Glutamatergic neuron (in vitro differentiated cells): ENCODE measurements at places on chromosomes 5 and 9. TPM values are rescaled to one million over a fixed set of nuclear protein-coding genes. Genes with fewer than 3 reads are reported as not detected.

GRCh38 chr5:33936004-33936380, 194 bp upstream of the RXFP3 start:
- DNase-seq = peak; percentile 79
- H3K4me1 ChIP-seq = peaks cover 11% of the 10 kb centered on the region
- no peak overlapping the region for H3K27ac ChIP-seq

DNA sequence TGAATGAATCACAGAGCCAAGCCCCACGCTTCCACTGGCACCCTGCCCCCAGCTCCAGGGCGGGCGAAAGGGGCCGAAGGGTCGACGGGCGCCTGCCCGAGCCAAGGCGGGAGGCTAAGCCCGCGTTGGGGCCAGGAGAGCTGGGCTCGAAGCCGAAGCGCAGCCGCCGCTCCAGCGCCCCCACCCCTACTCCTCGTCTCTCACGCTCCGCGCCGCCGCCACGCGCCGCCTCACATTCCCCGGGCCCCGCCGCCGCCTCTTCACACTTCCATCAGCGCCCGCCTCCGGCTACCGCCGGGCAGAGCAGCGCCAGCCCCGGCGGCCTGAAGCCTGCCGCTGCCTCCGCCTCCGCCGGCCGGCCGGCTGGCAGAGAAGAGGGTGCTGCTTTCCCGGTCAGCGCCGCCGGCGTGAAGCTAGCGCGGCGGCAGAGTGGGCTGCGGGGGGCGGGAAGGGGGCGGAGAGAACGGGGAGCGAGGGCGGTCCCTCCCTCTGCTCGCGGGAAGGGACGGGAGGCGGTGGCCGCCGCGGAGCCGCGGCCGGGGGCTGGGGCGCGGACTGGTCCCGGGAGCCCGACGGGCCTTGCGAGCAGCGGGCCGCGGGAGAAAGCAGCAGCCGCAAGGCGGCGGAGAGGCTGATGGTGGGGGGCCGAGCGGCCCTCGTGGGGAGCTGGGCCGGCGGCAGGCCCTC, at the start of gene HOMER1:
Gene HOMER1, minus strand, starts transcription at position 431 of the 687 bp plus-strand sequence. CDS start 1,360 bp downstream, outside the sequence.
- peak within 1 kb of the TSS; percentile 97 for H3K4me3 ChIP-seq
- H3K4me1 ChIP-seq = peaks cover 20% of the 10 kb centered on the region
- peaks cover 4% of the 10 kb centered on the region for H3K27me3 ChIP-seq
- DNase-seq = peak; percentile 88

- H3K4me1 ChIP-seq = peaks cover 19% of the 10 kb centered on the region
- H3K36me3 ChIP-seq = peaks cover 6% of the 10 kb centered on the region
- H3K4me3 ChIP-seq = no peak overlapping the region
- DNase-seq = peak; percentile 15
- H3K27ac ChIP-seq = peak overlapping the region; percentile 57
These were observed 273.9 kb downstream of the GADD45G start for GRCh38 chr9:89878687-89879086.

DNA sequence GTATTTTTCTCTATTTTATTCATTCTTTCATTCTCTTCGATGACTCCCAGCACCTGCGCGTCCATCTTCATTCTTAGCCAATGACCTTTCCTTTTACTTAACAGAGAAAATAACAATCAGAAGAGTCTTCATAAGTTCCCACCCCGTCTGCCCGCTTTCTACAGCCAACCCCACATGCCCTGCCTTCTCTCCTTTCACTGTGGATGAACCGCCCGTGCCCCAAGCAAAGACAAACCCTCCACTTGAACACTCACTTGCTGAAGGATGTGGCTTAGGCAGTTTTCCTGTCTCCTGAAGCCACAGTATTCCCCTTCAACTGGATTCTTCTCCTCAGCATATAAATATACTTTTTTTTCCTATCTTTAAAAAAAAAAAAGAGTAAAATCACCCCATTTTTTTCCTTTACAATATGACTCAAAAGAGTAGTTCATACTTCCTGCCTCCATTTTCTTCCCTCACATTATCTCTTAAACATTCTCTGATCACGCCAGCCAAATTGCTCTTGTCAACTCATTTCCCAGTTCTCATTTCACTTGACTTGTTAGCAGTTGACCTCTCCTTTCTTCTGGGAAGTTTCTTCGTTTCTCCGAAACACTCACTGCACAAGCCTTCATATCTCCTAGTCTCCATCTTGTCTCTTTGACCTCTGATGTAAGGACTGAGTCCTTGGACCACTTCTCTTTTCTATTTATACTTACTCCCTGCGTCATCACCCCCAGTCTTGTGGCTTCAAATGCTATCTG, 11.1 kb downstream of the NIPSNAP3B start:
- H3K36me3 ChIP-seq = no peaks in the 10 kb centered on the region
- H3K27me3 ChIP-seq = peaks cover 4% of the 10 kb centered on the region
- DNase-seq = no peak
- H3K4me1 ChIP-seq = peaks cover 8% of the 10 kb centered on the region
- H3K27ac ChIP-seq = no peak overlapping the region

GRCh38 chr9:116287721-116288120, 134.1 kb downstream of the PAPPA start:
- no peak overlapping the region for H3K27ac ChIP-seq
- no peaks in the 10 kb centered on the region for H3K27me3 ChIP-seq
- peaks cover 13% of the 10 kb centered on the region for H3K4me1 ChIP-seq
- no peak overlapping the region for H3K4me3 ChIP-seq
- no peak for DNase-seq

DNA sequence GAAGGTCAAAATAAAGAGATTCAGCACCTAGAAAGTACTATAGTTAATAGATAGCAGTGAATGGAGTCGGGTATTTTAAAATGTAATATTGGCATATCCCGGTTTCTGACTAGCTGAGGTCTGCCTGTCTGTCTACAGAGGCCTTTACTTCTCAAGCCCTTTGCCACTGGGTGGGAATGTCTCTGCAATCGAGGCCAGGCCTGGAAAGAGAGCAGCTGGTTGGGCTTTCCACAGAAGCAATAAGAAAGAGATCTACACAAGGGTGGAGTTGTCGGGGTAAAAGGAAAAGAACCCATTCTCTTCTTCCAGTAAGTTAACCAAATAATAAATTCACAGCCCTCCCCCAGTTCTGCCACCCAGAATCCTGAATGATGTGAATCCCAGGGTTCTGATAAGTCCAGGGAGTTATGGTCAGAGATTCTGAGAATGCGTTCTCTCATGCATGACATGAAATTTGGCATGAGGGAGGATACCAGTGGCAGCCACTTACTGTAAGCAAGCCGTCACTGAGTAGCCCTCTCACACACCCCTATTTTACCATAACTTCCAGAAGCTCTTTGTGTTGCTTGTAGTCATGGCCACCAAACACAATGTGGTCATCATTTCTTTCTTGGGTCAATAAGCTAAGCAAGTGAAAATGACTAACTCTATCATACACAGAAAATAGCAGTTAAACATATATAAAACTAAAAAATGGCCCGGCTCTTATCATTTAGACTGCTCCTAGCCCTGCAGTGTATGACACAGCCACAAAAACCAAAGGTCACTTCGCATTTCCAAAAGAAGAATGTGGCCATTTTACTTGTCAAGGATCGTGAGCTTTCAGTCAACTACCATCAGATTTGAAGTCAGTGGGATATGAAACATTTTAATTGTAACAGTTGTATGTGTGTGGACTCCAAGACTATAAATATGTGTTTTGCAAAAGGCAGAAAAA, 185.0 kb downstream of the GLIS3 start:
- H3K27ac ChIP-seq = no peak overlapping the region
- H3K36me3 ChIP-seq = no peaks in the 10 kb centered on the region
- H3K4me3 ChIP-seq = no peak overlapping the region
- DNase-seq = no peak

- no peak overlapping the region for H3K27ac ChIP-seq
- peak; percentile 40 for DNase-seq
- H3K27me3 ChIP-seq = peaks cover 6% of the 10 kb centered on the region
- H3K4me3 ChIP-seq = no peak overlapping the region
These were observed 76.8 kb downstream of the CFAP77 start for GRCh38 chr9:132486706-132487350.

DNA sequence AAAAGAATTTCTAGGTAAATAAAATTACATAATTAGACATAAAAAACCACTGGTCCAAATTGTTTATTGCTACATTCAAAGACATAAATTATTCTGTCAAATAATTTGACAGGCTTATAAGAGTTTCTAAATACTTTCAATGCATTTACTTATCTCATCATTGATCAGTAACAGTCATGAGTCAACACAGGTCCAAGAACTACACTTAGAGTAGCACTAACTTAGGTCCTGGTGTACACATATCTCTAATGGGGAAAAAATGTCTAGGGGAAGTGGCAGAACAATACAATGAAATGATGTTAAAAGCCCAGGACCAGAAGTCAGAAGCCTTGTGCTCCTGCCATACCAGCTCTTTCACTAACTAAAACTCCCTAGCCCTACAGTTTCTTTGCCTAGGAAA, 96.5 kb upstream of the SLCO6A1 start:
- H3K27ac ChIP-seq = no peak overlapping the region
- peaks cover 5% of the 10 kb centered on the region for H3K36me3 ChIP-seq
- H3K4me1 ChIP-seq = no peaks in the 10 kb centered on the region
- H3K27me3 ChIP-seq = no peaks in the 10 kb centered on the region
- no peak overlapping the region for H3K4me3 ChIP-seq

GRCh38 chr5:94094793-94095441, 353.5 kb upstream of the POU5F2 start:
- peaks cover 10% of the 10 kb centered on the region for H3K36me3 ChIP-seq
- H3K27me3 ChIP-seq = peaks cover 3% of the 10 kb centered on the region
- no peak for DNase-seq
- H3K4me1 ChIP-seq = peaks cover 7% of the 10 kb centered on the region
- H3K4me3 ChIP-seq = no peak overlapping the region

DNA sequence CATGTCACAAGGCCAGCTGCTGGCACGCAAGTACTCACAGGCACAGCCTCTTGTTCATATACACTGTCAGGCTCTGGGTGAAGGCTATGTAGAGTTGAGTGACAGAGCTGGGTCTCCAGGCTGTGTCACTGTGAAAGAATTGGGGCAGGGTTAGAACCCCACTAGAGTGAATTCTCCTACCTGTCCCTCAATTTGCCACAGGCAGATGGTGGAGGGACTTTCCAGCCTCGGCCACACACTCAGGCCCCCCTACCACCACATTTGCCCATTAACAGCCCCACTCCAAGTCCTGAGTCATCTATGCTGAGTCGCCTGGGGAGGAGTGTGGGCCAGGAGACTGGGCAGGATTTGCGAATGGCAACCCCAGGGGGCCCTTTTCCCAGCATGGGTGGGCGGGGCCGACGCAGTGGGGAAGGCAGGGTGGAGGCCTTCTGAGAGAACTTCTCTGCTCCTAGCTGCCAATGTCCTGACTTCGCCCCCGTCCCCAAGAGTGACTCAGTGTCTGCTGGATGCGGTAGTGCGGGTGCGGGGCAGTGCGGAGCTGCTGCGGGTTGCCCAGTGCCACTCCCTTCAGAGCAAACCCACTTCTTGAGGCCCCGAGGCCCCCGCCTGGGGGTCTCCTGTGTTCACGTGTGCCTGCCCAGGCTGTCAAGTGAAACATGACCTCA, 50.3 kb upstream of the PSD2 start:
- peak overlapping the region; percentile 86 for H3K4me3 ChIP-seq
- peak; percentile 61 for DNase-seq
- H3K27ac ChIP-seq = peak overlapping the region; percentile 99

The EPB41L4B gene
- total RNA-seq = 10.0 TPM

The MARCOL gene
- total RNA-seq = not detected

The RALGDS gene
- 449 TPM for total RNA-seq

The PDLIM7 gene
- 430 TPM for total RNA-seq

The CDH9 gene
- total RNA-seq = 3.6 TPM

The UNC5A gene
- total RNA-seq = 5.6 TPM

The HMCN2 gene
- total RNA-seq = 9.3 TPM

The EGFLAM gene
- total RNA-seq = 13.2 TPM
